ENCODE measurements at places on chromosomes 7 and 10.

DNA sequence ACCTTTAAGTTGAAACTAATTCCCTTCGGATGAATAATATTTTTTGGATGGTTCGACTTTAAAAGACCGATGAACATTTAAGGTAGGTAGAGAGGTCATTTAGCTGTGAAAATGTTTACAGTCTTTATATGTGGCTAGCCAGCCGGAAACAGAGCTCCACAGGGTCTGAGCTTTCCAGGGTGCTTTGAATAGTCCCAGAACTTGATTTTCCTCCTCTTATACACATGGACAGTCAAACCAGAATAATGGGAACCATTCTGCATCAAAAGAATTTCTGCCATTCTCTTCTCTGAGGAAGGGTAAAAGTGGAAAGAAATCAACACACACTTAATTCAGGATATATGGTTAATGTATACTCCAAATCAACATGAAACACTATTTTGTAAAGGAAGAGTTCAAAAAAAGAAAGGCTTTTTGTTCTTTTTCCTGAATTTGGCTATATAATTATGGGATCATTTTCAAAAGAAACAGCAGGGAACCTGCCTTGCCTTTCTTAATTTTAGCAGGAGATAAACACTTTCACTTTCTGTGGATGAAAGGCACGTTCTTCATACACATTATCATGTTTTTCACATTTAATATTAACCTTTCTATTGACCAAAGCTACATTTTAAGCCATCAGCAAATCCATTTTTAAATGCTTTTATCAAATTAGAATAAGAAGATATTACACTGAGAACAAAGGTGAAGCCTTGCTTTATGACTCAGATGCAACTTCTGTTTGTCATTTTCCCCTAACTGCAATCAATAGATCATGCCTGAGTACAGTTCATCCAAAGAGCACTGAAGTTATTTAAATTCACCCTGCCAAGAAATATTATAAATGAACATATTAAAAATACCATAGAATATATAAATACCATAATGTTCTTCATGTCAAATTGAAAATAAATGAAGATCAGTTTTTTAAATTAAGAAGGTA lies 307.3 kb downstream of the THSD7A start:
- DNase-seq: no peak

DNA sequence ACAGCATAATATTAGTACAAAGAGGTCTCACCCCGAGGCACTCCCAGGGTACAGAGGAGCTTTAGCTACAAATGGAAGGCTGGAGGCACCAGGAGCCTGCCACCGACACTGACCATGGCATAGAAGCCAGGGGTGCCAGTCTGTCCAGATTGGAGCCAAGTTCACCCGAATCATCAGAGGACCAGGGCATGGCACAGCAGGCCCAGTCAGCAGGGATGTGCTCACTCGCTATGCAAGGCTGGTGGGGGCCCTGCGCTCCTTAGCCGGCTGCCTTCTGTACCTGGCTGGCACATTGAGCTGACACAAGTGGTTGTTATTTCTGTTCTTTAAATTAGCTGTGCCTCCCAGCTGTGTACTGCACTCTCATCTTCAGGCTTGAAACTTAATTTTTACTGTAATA lies 149.3 kb downstream of the TCERG1L start:
- DNase-seq: no peak

DNA sequence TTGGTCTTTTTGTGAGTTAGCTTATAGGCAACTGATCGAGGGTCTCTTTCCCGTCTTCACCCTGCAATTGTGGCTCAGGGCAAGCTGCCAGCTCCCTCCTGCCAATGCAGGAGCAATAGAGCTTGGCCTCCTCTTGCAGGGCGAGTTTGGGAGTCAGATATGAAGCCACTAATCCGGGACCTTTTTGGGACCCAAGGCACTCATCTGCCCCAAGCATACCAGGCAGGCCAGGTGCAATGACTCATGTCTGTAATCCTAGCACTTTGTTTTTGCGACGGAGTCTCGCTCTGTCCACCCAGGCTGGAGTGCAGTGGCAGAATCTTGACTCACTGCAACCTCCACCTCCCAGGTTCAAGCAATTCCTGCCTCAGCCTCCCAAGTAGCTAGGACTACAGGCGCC lies 21.1 kb downstream of the LIMK1 start:
- DNase-seq: no peak

DNA sequence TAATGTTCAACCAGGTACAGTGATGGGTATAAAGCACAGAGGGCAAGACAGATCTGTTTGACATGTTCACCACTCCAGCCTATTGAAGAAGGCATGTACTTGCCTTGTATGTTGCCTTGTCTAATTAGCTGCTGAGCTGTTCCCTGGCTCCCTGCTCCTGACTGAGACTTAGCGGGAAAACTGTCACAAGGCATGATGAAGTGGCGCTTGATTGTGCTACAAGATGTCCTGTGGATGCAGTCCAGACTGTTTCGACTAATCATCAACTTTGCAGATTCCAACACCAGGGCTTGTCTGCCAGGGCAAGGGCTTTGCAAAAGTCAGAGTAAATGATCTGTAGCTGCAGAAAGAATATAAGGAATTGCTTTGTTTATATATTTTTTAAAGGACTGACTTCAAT lies 136.2 kb upstream of the NRBF2 start:
- DNase-seq: no peak

DNA sequence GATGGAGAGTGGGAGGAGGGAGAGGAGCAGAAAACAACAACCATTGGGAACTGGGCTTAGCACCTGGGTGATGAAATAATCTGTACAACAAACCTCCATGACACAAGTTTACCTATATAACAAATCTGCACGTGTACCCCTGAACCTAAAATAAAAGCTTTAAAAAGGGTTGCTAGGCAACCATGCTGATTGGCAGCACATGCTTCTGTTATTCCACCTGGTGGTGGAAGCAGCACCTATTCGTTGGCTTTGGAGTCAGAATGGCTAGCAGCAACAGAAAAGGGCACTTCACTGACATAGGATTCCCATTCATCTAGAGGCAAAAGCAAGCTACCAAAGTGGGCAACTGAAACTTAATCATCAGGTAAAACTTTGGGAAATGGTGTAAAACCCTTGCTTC lies 57.1 kb downstream of the RELN start:
- no peak for DNase-seq

GRCh38 chr10:46268076-46268881 lies 18.5 kb upstream of the ANTXRL start:
- DNase-seq: no peak

GRCh38 chr7:887488-887820 lies 11.1 kb downstream of the GET4 start:
- no peak for DNase-seq

- no peak for DNase-seq
Observed at GRCh38 chr10:4086131-4086898, 301.3 kb upstream of the KLF6 start.

All from stimulated activated CD4-positive, alpha-beta T cell treated with anti-CD3 and anti-CD28 coated beads, Interleukin-12 subunit alpha, Interleukin-12 subunit beta, amount 100 ng/mL, for 24 hours (primary cell).